ENCODE measurements at places on chromosomes 2 and 18.

GRCh38 chr2:179265082-179265510 lies 464 bp upstream of the SESTD1 start:
- DNase-seq, result no peak

DNA sequence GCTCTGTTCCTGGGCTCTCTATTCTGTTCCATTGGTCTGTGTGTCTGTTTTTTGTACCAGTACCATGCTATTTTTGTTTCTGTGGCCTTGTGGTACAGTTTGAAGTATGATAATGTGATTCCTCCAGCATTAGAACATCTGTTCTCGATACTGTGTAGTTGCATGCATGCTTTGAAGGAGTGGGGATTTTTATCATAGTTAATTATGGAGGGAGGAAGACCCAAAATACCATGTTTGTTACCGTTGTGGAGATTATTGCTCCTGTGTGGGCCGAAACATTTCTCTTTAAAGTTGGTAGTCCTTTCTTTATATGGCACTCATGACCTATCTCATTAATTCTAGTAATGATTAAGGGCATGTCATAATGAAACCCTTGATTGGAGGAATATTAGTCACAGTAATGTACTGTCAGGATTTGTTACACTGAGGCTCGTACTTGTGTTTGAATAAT lies 87.6 kb downstream of the TTC27 start:
- DNase-seq, result no peak

- peak; percentile 88 for DNase-seq
Measured at GRCh38 chr2:30217644-30218337, 13.5 kb upstream of the LBH start.

GRCh38 chr2:160941290-160941846 lies 218.9 kb upstream of the TANK start:
- DNase-seq, result no peak

DNA sequence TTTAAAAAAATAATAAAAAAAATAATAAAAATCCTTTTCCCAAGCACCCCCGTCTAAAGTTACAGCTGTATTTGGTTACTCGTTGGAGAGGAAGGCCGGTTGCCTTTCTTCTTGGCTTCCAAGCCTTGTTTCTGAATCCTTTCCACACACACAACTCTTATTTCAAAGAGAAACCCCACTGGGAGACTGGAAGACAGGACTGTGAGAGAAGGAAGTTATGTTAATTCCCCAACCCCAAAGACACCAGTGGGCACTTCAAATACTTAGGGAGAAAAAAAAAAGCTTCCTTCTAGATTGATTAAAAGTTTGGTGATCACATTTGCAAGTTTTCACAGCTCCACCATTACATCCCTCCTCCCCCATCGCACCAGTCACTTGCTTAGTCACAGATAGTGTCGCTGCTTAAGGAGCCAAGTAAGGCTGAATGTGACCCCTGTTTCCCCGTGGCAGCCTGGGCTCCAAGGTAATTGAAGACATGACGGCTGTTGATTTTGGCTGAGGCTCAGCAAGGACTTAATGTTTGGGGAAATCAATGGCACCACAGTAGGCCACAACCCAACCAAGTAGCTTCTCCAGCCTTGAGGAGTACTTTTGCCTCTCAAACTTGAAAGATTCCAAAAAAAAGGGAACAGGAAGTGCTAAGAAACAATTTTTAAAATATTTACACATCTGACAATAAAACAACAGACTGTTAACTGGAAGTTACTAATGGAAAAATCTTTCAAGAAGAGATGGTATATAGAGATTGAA lies 40.8 kb upstream of the FRZB start:
- DNase-seq, result no peak

GRCh38 chr18:59685501-59685900 lies 11.7 kb downstream of the CCBE1 start:
- no peak for DNase-seq

GRCh38 chr2:29233428-29233827 lies 118.2 kb downstream of the CLIP4 start:
- DNase-seq, result peak; percentile 44

DNA sequence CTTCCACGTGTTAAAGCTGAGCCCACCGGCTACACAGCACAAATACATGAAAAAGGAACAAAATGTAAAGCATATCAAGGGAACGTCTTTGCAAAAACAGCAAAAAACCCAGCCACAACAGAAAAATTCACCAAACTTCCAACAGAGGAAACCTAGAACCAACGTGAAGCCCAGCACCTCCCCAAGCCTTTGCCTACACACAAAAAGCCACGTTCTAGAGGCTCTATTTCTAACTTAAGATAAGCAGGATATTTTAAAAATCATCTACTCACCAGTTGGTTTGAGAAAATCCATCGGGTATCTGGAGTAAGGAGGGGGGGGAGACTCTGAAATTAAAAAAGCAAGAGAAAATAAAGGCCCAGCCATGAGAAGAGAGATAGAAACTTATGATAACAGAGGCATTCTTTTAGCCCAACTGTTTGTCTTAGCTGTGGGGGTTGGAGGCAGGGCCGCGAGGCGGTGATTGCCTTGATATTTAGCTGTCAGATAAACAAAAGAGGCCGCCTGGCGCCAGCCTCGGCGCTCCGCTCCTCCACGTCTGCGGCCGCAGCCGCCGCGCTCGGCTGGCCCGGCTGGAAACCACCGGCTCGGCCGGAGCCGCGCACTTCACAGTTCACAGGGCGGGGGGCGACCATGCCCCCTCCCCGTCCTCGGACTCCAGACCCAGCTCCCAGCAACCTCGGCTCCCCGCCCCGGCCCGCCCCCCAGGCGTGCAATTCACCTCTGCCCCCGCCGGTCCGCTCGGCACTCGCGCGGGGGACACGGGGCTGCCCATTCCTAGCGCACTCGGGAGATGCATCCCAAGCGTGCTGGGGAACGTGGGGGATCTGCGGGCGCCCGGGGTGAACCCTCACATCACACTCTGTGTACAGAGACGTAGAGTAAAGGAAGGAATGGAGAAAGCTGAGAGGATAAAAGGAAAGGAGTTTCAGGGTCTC lies 2.4 kb downstream of the SMAD7 start:
- peak; percentile 86 for DNase-seq

GRCh38 chr18:14768241-14768640 lies 20.3 kb downstream of the ANKRD30B start:
- DNase-seq, result no peak

- DNase-seq, result no peak
Measured at GRCh38 chr2:37379881-37380296, 35.5 kb downstream of the QPCT start.

- DNase-seq, result no peak
Measured at GRCh38 chr18:379681-380330, 112.0 kb upstream of the THOC1 start.

GRCh38 chr18:62550746-62551145 lies 27.9 kb downstream of the ZCCHC2 start:
- DNase-seq, result no peak

DNA sequence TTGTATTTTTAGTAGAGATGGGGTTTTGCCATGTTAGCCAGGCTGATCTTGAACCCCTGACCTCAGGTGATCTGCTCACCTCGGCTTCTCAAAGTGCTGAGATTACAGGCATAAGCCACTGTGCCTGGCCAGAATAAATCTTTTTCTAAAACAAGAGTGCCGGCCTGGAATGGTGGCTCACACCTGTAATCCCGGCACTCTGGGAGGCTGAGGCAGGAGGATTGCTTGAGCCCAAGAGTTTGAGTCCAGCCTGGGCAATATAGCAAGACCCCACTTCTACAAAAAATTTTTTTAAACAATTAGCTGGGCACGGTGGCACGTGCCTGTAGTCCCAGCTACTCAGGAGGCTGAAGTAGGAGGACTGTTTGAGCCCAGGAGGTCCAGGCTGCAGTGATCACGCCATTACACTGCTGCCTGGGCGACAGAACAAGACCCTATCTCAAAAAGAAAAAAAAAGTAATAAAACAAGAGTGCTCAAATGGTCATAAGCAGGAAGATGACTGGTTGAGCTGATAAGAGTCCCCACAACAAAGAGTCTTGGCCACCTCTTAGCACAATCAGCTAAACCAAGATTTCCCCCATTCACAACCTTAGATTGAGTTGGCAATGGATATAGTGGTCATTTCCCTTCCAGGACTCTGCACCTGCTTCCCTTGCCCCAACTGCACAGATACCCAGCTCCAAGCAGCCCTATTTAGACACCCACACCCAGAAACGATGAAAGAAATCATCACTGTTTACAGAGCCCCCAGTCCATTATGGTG lies 5.8 kb upstream of the UCN start:
- no peak for DNase-seq

GRCh38 chr2:106825161-106825560 lies 60.8 kb downstream of the ST6GAL2 start:
- no peak for DNase-seq

DNA sequence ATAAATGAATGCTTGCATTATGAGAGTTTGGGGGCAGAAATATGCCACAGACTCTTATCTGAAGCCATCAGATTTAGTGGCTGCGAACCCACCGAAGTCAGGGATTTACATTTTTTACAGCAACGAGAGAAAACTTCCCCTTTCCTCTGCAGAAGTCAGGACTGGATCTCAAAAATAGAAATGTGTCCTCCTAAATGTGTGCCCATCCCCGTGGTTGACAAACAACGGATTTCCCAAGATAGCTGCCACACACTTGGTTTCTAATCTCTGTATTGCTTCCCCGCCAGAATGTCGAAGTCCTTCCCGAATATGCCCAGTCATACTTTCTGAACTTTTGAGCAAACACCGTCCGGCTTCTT lies 879 bp upstream of the ADAM23 start:
- no peak for DNase-seq

- peak; percentile 71 for DNase-seq
Measured at GRCh38 chr2:209476367-209477208, 52.7 kb downstream of the MAP2 start.

DNA sequence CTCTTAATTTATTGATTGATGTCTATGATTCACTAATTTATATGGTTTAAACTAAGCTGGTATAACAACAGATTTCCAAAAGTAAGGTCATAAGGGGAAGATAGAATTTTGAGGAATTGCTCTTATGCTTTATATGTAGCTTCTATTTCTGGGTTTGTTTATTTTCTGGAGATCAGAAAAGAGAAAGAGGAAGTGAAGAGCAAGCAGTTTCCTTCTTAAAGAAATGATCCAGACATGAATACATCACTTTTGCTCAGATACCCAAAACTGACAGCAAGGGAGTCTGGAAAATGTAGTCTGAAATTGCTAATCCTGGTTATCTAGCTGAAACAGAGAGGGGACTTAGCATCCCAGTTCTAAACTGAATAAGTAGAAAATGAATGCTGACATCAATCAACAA lies 912.5 kb upstream of the CRIM1 start:
- no peak for DNase-seq

GRCh38 chr2:77387324-77387723 lies 134.9 kb downstream of the LRRTM4 start:
- DNase-seq, result no peak

- no peak for DNase-seq
Measured at GRCh38 chr2:178448968-178449661, 1.9 kb downstream of the PRKRA start.

DNA sequence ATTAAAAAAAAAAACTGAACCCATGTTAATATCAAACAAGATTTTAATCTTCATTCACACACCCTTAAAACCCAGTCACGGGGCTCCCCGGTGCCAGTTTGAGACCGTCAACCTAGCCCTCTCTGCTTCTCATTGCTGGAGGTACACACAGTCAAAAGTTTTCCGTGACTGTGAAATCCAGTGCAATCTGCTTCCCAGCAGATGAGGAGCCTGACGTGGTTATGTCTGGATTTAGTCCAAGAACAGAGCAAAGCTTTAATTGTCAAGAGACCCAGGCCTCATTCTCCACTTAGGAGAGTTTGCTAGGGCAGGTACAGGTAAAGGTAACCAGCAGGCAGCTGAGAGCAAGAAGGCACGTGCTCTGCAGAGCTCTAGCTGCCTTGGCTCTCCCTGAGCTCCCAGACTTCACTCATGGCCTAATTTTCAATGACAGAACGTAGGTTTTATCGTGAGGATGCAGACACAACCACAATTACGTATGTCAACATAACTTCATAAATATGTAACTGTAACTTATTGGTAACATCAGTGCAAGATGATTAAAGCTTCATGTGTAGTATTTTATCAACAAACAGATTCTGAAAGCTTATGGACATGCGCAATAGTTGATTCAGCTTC lies 56.3 kb downstream of the SLC16A14 start:
- no peak for DNase-seq

DNA sequence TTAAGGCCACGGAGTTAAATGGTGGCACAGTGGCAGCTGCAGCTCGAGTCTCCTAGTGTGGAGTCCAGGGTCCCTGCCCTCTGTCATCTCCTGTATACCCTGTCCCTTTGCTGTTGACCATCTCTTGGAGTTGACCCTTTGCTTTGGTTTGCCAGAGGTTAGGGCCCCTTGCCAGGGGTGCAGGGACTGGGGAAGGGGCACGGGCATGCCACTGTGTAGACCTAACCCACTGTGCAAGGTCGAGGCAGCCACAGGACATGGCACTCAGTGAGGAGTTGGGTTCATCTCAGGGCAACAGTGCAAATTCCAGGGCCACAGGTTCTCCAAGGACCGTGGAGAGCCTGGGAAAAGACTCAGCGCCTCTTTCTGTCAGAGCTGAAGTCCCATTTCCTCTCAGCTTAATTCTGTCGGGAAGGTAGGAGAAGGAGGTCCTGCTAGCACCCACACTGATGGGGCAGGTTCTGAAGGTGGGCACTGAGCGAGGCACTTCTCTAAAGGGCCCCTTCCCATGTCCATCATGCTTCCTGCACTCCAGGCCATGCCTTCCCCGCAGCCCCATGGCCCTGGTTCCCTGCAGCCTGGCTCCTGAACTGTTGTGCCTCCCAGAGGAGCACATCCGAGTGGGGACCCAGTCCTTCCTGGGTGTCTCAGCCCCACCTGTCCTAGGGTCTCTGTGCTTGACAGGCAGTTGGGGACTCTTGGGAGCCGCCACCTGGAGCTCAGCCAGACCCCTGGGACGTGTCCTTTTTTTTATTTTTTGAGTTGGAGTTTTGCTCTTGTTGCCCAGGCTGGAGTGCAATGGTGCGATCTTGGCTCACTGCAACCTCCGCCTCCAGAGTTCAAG lies 2.8 kb downstream of the KHK start:
- no peak for DNase-seq

- DNase-seq, result no peak
Measured at GRCh38 chr18:39072970-39073369, 1507.4 kb upstream of the CELF4 start.

GRCh38 chr2:61753512-61753911 lies 100.3 kb downstream of the FAM161A start:
- DNase-seq, result no peak

DNA sequence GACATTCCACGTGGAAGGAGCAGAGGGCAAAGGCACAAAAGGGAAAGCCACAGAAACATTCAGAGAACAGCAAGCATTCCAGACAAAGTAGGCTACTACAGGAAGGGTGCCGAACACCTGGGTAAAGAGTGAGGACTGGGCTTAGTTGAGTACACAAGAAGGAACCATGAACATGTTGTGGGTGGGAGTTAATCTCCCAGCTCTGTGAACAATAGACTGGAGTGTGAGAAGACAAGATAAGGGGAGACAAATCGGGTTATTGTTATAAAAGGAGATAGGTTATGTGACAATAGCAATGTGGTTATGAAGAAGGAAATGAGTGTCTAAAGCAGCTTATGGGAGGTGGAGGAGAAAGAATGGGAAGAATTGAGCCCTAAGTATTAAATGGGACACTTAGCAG lies 70.0 kb downstream of the DPP4 start:
- DNase-seq, result no peak

All from NCI-H1417 (cell line).